ENCODE measurements at places on chromosomes 12 and 14.

DNA sequence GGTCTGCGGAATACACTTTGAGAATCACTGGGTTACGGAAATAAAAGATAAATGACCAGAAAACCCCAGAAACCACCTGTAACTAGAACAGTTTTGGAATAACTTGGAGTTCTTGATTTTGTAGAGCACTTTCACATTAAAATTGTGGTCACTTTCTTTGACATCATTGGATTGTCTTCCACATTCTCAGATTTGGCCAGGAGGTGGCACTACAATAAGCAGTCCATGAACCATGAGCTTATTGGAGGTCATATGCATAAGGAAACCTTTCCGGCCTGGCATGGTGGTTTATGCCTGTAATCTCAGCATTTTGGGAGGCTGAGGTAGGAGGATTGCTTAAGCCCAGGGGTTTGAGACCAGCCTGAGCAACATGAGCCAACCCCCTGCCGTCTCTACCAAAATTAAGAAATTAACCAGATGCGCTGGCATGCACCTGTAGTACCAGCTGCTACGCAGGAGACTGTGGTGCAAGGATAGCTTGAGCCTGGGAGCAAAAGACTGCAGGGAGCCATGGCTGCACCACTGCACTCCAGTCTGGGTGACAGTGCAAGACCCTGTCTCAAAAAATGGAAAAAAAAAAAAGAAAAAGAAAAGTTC, 107.7 kb upstream of the CAND1 start:
- no peak for DNase-seq

GRCh38 chr12:2016862-2017545, 12.7 kb upstream of the DCP1B start:
- DNase-seq: no peak

GRCh38 chr14:90587252-90587910, 190.6 kb downstream of the CALM1 start:
- DNase-seq: no peak

GRCh38 chr12:50620109-50620977, 115.6 kb downstream of the DIP2B start:
- DNase-seq: no peak

DNA sequence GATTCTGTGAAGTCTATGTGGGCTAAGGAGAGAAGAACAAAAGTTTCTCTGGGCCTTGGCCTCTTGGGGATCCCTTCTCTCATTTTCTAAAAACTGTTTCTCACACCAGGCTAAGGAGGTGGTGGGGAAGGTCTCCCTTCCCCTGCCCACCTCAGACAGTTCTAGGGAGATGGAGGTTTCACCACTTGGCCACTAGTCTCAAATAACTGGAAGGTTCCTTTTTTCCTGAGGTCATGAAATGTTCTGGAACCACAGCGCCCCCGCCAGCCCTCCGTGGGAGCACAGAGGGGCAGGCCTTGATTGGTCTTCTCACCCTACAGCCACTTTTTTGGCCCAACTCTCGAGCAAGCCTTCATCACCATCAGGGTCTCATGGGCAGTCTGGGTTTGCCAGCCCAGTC, 12.6 kb downstream of the C12orf43 start:
- no peak for DNase-seq

DNA sequence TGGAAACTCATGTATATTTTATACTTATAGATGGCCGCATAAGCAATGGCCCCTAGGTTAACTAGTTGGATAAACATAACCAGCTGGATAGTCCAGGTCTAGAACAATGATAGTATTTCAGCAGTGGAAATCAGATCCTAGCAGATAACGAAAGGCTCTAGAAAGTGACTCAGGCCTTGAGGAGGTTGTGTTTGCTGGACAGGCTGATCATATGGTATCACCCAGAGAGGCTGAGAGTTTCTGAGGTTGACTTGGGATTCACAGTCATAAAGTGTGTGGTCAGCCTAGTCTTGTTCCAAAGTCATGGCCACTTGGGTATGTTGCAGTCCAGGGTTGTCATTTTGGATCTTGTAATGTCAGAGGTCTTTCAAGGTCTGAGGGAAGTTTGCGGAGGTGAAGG, 16.8 kb downstream of the FLVCR2 start:
- DNase-seq: no peak

DNA sequence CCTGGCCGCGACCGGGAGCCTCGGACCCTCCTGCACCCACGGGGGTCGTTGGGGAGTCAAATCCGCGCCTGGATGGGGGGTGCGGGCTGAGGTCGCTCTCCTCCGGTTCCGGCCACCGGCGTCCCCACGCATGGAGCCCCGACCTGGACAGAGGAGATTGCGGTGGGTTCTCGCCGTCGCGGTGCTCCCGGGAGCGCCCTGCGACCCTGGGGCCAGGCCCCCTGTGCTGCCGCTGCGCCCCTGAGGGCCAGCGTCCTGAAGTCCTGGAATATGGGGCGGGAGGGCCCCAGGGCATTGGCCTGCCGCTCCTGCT, 345 bp downstream of the ASPG start:
- no peak for DNase-seq

- no peak for DNase-seq
Observed at GRCh38 chr12:28415755-28416154, 225.5 kb downstream of the CCDC91 start.

GRCh38 chr12:100356644-100357223, at the start of gene SLC17A8:
TSS of gene SLC17A8 (plus strand) at chr12:100357074. CDS start at chr12:100357392, 318 bp downstream.
- DNase-seq: no peak

GRCh38 chr12:101238306-101238705, 28.3 kb upstream of the SLC5A8 start:
- DNase-seq: no peak

GRCh38 chr12:62294378-62294777, 34.2 kb downstream of the USP15 start:
- no peak for DNase-seq

GRCh38 chr12:92595663-92596062, 107.1 kb upstream of the PLEKHG7 start:
- DNase-seq: no peak

DNA sequence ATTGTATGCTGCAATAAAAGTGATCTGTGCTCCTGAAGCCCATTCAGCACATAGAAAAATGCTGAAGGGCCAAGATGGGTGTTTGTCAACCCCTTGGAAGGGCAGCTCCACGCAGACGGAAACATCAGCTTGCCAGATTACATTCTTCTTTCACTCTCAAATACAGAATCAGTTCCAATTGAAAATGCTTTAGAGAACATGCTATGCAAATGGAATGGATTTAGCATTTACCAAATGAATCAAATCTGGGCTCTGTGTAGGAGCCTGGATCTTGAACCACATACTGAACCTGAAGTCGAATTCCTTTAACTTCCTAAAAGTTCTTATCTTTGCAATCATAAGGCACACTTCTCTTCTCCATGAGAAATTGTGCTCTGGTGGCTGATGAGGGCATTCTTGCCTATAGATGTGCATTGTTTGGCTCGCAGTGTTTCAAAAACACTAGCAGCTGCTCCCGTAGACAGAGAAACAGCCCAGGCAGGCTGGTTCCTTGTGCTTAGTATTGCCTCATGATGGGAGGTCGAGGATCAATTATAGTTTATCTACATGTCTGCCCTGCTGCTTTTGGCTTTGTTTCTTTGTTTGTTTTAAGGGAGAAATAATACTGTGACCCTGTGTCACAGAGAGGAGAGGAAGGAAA, 489.8 kb upstream of the FLRT2 start:
- DNase-seq: no peak

DNA sequence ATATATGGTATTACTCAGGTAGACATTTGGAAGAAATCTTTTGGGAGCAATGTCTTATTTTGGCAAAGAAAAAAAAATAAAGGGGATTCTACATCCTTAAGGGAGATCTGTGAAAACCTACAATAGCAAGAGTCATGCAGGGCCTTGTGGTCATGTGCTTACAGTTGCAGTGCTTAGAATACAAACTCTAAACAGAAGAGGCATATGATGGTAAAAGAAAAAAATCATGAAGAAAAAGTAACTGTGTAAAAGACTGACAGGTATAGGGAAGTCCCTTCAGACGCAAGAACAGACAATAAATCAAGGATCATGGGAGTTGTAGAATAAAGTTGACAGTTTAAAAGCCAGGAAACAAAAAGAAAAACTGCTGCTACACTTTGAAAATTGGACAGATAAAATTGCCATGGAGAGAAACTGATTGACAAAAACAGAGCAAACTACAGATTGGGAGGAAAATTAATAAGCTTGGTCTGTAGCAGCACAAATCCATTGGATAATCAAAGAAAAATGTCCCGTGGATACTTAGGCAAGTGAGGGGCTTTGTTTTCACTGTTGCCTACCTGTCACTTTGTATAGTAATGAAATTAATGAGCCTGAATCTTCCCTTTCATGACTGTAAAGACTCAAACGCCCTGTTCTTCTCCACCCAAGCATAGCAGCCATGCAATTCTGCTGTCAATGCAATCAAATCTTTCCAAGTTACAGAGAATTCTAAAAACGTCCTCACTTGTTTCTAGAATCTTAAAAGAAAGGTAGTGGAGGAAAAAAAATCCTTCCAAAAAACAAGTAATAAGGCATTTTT, 402.0 kb downstream of the SYT1 start:
- DNase-seq: no peak

- DNase-seq: no peak
Observed at GRCh38 chr12:107661830-107662229, 23.8 kb upstream of the PWP1 start.

DNA sequence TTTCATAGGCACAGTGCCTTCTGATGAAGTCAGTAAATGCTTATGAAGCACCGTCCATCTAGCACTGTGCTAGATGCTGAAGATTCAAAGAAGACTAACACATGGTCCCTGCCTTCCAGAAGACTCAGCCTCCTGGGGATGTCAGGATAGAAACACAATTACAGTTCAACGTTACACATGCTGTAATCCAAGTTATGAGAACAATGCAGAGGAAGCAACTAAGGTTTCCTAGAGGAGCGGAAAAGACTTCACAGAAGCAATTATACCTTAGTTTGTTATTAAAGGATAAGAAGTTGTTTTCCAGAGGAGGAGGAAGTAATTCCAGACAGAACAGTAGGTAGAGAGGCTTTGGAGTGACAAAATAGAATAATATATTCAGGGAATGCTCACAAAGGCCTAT, 66.9 kb upstream of the FGD4 start:
- DNase-seq: no peak

DNA sequence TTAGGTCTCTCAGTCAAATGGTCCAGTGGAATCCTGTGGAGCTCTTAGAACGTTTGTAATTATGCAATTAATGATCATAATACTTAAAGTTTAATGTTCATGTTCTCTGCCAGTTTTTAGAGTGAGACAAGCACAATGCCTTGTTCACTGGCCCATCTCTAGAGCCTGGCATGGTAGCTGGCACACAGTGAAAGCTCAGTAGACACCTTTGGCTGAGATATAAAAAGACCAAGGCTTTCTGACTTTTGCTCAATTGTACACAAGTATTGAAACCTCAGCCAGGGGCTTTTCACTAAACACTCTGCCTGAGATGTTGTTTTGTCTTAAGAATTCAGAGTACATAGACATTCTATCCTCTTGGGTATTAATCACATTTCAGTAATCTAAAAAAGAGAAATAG, 241.8 kb upstream of the ATP2B1 start:
- DNase-seq: no peak

DNA sequence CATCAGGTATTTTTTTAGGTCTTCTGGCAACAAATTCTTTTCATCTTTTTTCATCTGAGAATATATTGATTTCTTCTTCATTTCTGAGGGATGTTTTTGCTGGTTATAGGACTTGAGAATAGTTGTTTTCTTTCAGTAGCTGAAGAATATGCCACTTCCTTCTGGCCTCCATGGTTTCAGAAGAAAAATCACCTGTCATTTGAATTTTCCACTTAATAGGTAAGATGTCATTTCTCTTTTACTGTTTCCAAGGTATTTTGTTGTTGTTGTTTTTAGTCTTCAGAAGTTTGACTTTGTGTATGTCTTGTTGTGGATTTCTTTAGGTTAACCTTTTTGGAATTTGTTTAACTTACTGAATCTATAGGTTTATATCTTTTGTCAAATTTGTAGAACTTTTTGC, 257.8 kb upstream of the AMIGO2 start:
- DNase-seq: no peak

DNA sequence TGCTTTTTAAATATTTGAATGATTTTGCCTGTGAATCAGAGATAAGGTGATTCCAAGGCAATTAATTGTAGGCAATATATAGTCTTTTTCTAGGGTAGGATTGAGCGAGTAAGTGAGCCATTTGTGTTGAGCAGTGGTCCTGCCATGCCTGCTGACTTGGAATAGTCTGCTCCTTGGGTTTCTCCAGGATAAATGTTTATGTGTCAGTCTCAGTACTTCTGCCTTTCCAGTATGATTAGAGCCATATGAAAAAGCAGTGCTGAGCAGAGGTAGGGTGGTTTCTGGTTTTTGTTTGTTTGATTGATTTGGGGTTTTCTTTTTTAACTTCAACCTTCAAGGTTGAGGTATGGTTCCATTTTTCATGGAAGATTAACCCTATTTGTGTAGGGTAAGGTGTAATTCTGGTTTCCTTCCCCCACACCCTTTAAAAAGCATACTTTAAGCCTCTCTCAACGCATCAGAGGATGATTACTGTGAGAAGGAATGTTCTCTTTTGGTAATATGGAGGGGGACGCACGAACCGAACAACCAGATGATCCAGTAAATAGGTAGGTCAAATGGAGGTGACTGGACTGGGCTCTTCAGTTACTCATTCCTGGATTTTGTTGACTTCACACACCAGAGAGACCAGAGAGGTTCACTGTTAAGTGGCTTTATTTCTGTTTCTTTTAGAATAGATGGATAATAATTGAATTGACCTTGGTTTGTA, 22.7 kb downstream of the FRMD6 start:
- no peak for DNase-seq

DNA sequence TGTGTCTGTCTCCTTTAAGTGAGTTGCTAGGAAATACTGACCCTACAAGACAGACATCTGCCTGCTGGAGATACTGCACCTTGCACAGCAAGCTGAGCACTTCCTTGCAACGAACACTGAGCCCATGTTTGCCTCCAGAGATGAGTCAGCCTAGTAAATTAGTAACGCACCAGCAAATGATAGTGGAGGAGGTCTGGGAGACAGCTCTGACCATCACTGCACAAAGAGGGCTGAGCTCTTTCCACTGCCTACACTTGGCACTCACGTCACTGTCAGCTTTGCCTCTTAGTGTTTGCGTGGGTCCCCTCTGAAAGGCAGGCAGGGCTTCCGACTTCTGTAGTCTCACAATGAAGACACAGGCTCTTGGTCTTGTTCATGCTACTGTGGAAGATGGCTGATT, 109.0 kb downstream of the APAF1 start:
- no peak for DNase-seq

DNA sequence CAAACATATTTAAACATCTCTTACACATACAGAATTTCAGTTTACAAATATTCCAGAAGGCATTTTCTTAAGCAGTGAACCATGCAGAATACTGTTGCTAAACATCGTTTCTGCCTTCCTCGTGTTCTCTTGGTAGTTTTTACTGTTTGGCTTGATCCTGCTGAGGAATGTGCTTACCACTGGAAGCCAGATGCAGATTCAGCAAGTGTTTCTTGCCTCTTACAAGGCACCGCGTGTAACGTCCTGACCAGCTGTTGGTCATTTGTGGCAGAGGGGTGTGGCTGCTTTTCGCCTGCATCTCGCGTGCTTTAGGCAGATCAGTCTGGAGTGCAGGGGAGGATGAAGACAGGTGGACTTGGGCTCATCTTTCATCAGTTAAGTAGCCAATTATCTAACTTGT, 12.4 kb downstream of the EIF2B1 start:
- no peak for DNase-seq

- no peak for DNase-seq
Observed at GRCh38 chr14:37081218-37081617, 91.2 kb downstream of the SLC25A21 start.
